Activated T-helper 9 cell treated with anti-CD3 and anti-CD28 coated beads, Interleukin-2, amount 50 U/mL, for 16 hours (primary cell): ENCODE measurements at places on chromosomes 4 and X.

- DNase-seq = no peak
These were observed 21.6 kb downstream of the PCDH18 start for GRCh38 chr4:137510557-137511265.

- DNase-seq = no peak
These were observed 112.5 kb downstream of the PDLIM5 start for GRCh38 chr4:94564252-94564651.

- DNase-seq = no peak
These were observed 514.5 kb upstream of the SLIT2 start for GRCh38 chr4:19736968-19737756.

DNA sequence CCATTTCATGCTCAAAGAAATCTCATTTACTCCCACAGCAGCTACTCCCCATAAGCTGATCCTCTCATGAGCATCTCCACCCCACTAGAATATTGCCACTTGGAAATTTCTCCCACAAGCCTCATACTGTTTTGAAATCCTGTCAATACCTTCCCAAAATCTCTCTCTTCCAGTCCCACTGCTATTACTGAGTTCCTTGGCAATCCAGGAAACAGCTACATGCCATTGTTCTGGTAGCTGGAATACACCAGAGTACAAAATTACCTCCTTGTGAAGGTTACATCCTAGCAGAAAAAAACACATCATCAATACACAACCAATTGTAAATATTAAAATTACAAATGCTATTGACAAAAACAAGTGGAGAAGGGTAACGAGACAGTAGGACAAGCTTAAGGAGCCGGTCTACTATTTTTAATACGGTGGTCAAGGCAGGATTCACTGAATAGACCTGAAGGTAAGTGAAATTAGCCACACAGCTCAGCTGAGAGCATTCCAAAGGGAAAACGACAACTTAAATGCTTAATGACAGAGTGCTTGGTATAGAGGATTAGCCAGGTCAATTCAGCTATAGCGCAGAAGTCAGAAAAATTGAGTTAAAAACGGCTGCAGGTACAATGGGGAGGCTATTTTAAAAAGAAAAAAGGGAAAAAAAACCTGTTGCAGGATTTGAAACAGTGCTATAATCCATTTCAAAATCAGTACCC, 6.4 kb downstream of the RPL9 start:
- DNase-seq = no peak

- no peak for DNase-seq
These were observed 111.0 kb downstream of the ASB9 start for GRCh38 chrX:15158736-15159406.

DNA sequence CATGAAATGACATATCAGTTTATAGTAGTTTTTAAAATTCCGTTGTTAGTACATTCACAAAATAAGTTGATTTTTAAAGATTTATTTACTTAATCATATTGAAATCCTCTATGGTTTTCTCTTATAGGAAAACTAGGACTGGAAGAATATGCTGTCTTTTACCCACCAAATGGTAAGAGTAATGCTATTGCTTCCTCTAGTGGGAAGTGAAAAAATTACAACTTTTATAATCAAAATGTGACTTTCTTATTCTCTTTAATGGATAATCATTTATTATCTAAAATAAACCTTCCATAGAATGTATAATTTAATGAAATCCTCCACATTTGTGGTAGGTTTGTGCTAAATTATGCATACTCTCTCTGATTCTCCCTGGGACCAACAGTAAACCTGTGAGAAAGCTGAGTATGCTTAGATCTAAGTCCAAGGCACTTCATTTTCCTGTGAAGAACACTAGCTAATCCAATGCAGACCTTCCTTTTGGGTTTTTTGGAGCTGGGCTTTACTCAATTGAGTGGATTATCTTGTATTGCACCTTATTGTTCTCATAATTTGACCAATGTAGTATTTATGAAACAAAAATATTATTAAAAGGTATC, 136.2 kb downstream of the TBC1D19 start:
- no peak for DNase-seq

DNA sequence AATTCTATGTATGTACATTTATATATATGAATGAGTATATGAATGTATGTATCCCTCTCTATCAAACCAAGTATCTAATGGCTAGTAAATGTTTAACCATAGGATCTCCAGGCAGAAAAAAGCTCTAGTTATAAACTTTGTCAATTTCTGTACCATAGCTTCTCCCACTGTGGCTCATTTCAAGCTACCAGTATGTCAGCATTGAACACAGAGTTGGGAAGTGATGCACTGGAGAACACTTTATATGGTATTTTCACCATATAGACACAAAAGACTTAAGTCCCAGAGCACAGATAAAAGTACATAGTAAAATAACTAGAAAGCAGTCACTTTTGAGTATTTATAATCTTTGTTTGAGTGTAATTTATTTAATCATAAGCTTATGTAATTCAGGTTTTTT, 53.9 kb upstream of the ATP8A1 start:
- DNase-seq = no peak

DNA sequence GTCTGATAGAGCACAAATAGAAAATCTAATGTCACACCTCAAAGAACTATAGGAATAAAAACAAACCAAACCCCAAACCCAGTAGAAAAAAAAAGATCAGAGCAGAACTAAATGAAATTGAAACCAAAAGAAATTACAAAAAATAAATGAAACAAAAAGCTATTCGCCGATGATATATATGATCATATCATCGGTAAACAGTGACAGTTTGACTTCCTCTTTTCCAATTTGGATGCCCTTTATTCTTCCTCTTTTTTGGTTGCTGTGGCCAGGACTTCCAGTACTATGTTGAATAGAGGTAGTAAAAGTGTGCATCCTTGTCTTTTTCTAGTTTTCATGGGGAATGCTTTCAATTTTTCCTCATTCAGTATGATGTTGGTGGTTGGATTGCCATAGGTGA, 215.3 kb upstream of the AR start:
- DNase-seq = no peak

- no peak for DNase-seq
These were observed 20.7 kb upstream of the CLGN start for GRCh38 chr4:140448162-140448561.

- DNase-seq = no peak
These were observed 67.6 kb upstream of the HGFAC start for GRCh38 chr4:3374011-3374645.
